ENCODE measurements at places on chromosomes 6 and 20.

DNA sequence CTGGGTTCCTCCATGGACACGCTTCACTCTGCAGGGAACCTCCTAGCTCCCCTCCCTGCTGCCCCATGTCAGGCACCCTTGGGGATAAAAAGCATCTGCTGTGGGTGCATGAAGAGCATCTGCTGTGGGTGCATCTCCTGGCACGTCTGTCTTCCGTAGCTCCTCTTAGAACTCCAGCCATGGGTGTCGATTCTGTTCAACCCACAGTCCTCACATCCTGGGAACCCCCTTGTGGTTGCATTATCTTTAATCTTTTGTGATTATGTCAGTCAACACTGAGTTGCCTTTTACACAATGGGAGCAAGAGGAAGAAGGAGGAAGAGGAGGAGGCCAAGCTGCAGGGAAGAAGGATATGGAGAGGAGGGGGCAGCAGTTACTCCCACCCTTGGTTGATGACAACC lies 24.1 kb upstream of the CCR6 start:
- DNase-seq, result peak; percentile 56

GRCh38 chr6:75217193-75217592 lies 11.3 kb upstream of the COL12A1 start:
- DNase-seq, result peak; percentile 67

- no peak for DNase-seq
These were observed 275.1 kb downstream of the CDC5L start for GRCh38 chr6:44662461-44663121.

- no peak for DNase-seq
These were observed 2.5 kb downstream of the SCML4 start for GRCh38 chr6:107821591-107821990.

DNA sequence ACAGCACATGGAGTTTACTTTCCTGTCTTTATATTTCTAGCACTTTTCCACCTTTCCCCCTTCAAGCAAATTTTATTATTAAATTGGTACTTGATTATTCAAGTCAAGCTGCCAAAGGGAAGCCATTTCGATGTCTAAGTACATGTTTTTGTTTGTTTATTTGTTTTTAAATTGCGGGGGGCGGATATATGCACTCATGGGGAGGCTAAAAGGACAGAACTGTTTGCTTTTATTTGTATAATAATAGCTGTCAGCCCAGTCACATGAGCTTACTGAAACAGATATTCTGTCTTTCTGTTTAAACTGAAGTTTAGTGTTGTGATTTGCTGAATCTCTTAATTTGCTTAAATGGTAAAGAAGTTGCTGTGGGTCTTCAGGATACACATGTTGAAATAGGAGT lies 49.6 kb upstream of the PLCG1 start:
- no peak for DNase-seq

- no peak for DNase-seq
These were observed 9.3 kb upstream of the NQO2 start for GRCh38 chr6:2990248-2990931.

DNA sequence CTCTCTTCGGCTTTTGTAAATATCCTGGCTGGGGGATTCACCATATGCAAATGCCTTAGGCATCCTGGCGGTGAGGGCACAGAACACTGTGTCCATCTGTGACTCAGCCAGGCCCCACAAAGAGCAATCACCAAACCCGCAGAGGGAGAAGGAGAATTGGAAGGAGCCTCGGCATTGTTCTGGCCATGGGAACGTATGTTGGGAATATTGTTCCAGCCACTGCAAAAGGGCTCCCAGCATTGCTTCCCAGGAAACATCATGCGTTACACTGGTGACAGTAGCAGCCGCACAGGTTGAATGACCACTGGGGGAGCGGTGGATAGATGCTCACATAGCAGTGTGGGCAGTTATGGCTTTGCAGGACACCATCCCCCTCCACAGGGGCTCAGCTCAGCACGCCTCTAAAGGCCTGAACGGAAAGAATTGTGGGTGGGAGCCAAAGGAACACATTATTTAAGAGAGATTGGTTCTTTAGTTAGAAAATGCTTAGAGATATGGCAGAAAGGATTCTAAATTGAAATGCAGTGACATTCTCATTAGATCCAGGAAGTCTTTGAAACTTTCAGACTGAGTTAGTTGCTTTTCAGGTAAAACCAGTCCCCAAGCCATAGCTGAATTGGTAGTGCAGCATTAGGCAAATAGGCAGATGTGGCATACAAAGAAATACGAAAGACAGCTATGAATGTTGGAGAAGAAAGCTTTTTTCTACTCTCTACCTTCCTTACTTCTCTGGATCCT lies 104.3 kb downstream of the RNF144B start:
- DNase-seq, result no peak

DNA sequence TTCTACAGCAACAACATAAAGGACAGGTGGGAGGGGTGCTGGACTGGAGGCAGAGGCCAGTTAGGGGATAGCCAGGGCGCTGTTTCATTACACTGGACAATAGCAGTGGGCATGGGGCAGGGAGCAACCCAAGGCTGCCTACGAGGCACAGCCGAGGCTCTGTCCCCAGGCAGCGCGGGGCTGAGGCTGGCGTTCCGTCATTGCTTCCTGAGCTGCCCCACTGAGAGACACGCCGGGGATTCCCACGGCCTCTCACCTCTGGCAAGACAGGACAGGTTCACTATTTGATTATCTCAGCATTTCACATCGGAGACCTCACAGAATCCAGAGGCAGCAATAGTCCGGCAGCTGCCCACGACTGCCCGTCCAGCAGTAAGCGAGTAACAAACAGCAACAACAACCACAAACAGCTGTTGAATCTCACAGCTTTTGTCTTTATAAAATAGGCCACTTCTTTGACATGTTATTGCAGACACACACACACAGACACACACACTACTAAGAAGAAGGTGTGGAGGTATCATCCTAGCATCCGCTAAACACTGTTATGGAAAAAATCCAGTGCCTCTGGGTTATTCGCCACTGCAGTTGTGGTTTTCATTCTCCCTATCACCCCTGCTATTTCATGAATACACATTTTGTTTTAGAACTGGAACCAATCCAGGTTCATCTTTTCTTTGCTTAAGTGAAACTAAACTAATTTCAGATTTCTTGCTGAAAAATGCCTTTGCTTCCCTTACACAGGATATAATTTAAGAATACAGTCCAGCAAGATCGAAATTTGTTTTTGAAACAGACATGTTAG lies 19.5 kb downstream of the KIF25 start:
- DNase-seq, result no peak

GRCh38 chr6:54601600-54602300 lies 244.8 kb upstream of the FAM83B start:
- no peak for DNase-seq

- DNase-seq, result peak; percentile 28
These were observed 617 bp upstream of the TSPYL1 start for GRCh38 chr6:116280161-116280932.

DNA sequence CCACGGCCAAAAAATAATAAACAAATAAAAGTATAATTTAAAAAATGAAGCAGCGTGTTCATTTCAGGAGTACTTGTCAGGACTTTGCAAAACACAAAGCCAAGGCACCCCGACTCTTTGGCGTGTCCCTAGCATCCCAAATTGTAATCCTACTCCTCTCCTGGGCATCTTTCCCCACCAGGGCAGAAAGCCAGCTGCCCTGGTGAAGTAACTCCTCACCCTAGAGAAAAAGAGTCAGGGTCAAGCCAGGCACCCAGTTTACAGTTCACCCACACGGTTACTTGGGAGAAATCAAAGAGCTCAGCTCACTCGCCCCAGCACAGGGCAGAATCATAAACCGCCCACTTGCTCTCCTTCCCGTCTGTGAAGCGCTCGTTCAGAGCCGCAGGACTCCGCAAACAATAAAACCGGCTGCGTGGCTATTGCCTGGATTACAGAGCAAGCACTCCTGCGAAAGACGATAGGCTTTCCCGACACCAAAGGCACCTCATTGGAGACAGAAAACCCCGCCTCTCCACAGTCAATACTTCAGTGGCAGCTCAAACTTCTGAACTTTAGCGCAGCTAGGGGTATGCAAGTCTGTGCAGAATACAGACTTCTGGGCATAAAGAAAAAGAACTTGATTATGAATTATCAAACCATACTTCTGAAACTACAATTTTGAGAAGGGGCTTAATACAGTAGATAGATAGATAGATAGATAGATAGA lies 73.0 kb upstream of the NHSL1 start:
- peak; percentile 19 for DNase-seq

DNA sequence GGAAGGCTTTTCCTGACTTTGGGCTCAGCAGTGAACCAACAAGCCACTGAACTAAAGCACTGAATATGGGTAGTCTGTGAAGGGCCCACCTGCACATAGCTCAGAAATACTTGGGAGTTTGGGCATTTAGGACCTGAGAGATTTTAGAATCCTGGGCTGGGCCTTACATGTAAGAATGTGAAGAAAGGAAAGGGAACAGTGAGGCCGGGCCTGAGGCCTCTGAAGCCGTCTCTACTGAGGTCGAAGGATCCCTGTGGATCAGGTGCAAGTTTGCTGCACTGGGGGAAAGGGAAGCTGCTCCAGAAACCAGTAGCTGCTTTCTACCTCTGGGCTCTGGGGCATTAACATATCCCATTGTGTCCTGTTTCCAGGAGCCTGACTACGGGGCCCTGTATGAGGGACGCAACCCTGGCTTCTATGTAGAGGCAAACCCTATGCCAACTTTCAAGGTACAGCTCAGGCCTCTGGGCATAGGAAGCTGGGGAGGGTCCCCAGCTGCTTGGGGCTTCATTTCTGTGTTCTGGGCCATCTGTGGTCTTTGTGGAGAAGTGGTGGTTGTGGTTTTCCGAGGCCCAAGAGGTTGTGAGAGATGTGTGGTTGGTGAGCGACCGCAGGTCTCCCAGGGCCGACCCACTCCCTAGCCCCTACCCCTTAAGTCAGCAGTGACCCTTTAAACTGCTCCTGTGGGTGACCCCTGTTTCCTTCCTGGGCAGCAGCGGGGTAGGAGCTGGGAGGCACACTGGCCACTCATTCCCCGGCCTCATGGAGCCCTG lies 30.3 kb downstream of the PLCG1 start:
- DNase-seq, result no peak

DNA sequence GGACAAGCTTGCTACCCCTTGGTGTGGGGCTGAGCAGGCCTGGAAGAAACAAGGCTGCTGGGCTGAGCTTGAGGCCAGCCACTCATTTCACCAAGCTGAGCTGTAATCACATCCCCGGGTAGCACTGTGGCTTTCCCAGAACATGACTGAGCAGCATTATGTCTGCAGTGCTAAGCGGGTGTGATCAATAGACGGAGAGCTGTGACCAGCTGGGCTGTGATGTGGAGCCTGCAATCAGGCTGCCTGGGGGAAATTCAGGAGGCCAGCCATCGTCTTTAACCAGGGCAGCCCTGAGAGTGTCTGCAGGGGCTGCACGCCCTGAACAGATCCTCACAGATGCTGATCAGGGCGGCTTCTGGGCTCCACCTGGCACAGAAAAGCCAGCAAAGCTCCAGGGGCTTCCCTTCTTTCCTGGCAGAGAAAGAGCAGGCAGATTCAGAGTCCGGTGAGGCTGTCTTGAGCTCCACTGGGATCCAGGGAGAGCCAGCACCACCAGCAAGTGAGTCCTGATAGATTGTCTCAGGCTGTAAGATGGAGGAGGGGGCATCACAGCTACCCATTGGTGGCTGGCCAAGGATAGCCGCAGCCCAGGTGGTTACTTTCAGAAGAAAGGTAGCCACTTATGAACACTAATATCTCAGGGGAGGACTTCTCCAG lies 165.9 kb downstream of the NRN1 start:
- DNase-seq, result no peak
